GM12891 (cell line): ENCODE measurements at places on chromosomes 5 and 9.

- DNase-seq: no peak
Observed at GRCh38 chr5:181138258-181138657, 7.3 kb upstream of the OR2V1 start.

GRCh38 chr5:54713923-54714581 lies 196.5 kb downstream of the SNX18 start:
- DNase-seq: no peak

GRCh38 chr5:135221696-135222095 lies 177.3 kb downstream of the MACROH2A1 start:
- DNase-seq: no peak

DNA sequence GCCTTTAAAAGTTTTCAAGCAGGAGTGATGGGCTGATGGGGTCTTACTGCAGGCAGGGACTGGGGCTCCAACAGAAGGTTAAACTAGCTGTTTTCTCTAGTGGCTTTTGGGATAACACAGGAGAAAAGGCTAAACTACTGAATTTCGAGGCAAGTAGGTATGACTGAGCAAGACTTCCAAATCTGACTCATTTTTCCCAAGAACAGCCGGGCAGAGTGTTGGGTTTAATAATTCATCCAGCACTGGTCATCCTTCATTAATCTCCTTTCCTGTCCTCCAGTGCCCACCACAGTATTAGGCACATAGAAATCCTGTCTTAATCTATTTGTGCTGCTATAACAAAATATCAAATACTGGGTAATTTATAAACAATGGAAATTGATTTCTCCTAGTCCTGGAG lies 20.5 kb downstream of the MSX2 start:
- DNase-seq: no peak
